Posterior vena cava (tissue), 2 donors: ENCODE measurements at places on chromosomes 6 and 20. TPM values are rescaled to one million over a fixed set of nuclear protein-coding genes. Genes with fewer than 3 reads are reported as not detected.

The PRL gene
- total RNA-seq, result not detected

The DPPA5 gene
- total RNA-seq, result not detected

DNA sequence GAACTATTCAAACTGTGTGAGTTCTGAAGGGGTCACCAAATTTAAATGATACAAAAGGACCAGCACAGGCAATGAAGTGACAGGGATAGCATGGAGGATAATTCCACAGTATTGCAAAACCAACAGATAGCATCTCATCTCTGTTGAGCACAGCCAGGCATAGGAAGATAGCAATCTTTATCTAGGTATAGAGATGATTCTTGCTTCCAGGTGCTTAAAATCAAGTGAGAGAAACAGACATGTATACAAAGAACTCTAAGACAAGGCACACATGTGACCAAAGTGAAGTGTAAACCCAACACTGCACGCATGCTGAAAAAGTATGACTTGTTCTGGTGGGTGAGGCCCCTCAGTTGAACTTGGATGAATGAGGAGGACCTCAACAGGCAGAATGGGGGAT is 48.4 kb upstream of the ARMC2 start:
- DNase-seq, result no peak

DNA sequence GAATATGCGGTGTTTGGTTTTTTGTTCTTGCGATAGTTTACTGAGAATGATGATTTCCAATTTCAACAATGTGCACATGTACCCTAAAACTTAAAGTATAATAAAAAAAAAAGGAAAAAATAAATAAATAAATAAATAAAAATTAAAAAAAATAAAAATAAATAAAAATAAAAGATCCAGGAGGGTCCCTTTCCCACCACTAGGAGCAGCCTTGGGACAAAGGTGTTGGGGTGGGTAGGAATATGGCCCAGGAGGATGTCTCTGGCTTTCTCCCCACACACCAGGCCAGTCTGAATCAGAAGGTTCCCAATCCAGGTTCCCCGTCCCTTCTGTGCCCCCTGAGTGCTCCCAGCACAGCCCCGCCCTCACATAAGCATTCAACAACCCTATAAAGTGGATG is 9.5 kb downstream of the LRFN2 start:
- DNase-seq, result no peak

DNA sequence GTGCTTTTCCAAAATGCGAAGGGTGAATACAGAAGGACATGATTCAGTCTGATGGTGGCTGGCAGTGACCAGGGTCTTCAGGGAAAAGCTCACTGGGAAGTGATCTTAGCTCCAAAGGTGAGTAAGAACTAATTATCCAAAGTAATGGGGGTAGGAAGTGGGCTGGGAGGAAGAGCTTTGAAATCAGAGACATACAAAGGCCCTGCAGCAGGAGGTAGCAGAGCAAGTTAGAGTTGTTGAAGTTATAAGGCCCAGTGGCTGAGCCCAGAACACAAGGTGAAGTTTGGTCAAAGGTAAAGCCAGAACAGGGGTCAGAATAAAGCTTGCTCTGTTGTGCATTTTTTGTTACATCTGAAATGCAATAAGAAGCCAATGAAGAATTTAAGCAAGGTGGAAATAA is 81.2 kb downstream of the PLCB1 start:
- DNase-seq, result no peak

DNA sequence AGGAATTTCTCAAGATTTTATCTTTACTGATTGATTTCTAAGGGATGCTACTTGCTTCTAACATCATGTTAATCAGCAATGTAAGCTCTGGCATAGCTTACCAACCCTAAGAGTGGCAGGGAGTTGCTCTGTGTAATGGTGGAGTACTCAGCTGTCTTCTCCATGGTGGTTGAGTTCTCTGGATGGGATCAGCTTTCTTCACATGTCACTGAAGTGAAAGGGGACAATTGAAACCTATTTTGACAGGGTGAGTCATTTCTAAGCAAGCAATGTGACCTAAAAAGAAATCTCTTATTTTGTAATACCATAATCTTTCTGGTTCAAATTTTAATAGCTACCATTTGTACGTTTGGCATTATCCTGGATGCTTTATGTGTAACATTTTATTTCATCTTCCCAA is 430.4 kb downstream of the GJA1 start:
- DNase-seq, result no peak

- no peak for DNase-seq
Measured at GRCh38 chr6:11185204-11185842, 47.1 kb downstream of the NEDD9 start.

GRCh38 chr20:36676701-36677421 is 30.9 kb upstream of the SLA2 start:
- no peak for DNase-seq

- DNase-seq, result no peak
Measured at GRCh38 chr6:166648846-166649245, 21.8 kb upstream of the RPS6KA2 start.
